ENCODE measurements at places on chromosomes 2 and 18.

GRCh38 chr2:41869542-41870264 lies 178.1 kb upstream of the PKDCC start:
- peak; percentile 38 for DNase-seq

DNA sequence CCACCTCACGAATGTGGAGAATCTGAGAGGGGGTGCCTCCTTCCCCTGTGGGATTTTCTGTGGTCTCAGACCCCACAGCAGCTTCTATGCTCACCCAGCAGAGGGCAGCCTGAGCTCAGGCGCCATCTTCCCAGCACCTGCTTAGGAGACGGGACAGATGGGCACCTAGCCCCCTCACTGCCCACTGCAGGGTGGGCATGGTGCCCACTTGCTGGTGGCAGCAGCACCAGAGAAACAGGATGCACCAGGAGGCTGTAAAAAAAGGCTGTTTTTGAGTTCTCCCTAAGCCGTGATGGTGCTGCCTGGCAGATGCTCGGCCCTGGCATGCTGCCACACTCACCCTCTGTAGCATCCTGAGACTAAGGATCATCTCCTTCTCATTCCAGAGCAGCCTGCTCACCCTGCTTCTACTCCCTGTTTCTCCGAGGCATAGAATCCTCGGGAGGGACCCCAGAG lies 19.1 kb upstream of the SLC20A1 start:
- peak; percentile 38 for DNase-seq

DNA sequence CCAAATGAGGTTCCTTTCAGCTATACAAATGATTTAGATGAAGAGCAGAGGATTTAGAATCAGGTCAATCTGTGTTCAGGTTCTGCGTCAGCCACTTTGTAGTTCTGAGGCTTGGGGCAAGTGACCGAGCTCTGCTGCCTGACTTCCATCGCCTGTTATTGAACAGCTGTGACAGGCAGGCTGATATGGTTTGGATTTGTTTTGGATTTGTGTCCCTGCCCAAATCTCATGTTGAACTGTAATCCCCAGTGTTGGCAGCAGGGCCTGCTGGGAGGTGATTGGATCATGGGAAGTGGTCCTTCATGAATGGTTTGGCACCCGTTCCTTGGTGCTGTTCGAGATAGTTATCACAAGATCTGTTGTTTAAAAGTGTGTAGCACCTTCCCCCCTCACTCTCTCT lies 18.6 kb downstream of the TYMS start:
- no peak for DNase-seq

GRCh38 chr2:176239031-176239430 lies 30.2 kb upstream of the MTX2 start:
- DNase-seq: no peak

DNA sequence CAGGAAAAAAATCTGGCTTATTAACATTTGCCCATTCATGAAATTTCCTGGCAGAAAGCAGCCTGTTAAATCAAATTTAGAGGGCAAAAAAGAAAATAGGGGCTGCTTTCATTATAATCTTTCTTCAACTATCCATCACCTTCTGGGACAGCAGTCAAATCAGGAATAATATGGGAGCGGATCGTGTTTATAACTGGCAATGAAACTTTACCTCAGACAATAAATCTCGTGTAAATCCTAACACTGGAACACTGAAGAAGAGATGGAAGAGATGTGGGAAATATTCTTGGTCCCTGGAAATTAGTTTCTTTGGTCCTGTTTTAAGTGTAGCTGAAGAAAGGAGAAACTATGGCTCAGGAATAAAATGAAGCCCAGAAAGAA lies 77.5 kb upstream of the SERTAD2 start:
- no peak for DNase-seq

DNA sequence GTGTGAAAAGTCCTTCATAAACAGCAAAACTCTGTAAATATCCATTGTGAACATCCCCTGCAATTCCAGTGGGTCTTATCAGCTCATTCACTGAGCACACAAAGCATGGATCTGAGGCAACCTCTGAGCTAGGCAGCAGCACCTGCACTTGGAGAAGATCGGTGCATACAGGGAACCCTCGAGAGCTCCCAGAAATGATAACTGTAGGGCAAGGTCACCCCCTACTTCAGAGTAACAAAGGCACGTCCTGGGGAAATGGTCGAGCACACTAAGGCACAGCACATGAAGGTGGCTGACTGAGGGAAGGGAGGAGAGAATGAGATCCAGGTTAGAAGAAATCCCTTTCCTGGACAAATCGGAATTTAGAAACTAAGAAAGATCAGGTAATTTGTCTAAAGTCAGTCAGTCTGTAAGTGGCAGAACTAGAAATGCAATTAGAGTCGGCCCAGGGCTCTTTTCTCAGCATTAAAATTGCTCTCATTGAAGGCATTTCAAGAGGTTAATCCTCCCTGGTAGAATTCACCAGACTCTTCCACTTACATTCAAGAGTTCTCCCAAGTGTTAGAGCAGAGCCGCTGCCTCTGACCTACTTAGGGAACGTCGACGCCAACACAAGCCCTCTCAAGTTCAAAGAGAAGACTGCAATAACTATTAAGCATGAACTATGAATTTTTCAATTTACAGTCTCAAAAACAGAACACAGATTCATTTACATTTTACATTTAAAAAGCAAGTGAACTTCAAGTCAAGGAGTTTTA lies 45.9 kb downstream of the PXDN start:
- DNase-seq: no peak
